Spinal cord (tissue), 10 donors: ENCODE measurements at places on chromosomes 1 and 21.

DNA sequence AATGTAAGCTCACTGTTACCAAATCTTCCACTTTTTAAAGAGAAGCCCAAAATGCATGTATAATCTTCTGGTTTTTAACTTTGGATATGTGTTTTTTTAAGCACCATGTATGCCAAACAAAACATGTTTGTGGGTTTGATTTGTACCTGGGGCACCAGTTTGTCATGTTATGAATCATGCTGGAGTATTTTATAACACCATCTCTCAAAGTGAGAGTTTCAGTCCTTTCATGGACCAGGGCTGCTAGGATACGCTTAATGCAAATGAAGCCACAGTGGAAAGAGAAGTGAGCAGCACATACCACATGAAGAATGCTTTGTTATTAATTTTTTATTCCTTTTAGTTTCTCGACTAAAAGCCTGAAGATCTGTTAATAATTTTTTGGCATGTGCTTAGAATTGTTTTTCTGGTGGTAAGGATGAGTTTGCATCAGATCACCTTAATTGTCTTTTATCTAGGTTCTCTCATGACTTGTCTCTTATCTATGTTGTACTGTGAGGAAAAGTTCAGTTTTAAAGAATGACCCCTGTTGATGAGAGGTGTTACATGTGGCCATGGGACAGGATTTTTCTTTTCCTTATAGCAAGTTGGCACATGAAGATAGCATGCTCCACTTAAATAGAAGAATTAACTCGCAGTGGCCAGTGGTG is 2.0 kb upstream of the RABGAP1L start:
- DNase-seq = no peak

GRCh38 chr1:170305777-170306512 is 160.2 kb downstream of the NTMT2 start:
- DNase-seq = no peak

DNA sequence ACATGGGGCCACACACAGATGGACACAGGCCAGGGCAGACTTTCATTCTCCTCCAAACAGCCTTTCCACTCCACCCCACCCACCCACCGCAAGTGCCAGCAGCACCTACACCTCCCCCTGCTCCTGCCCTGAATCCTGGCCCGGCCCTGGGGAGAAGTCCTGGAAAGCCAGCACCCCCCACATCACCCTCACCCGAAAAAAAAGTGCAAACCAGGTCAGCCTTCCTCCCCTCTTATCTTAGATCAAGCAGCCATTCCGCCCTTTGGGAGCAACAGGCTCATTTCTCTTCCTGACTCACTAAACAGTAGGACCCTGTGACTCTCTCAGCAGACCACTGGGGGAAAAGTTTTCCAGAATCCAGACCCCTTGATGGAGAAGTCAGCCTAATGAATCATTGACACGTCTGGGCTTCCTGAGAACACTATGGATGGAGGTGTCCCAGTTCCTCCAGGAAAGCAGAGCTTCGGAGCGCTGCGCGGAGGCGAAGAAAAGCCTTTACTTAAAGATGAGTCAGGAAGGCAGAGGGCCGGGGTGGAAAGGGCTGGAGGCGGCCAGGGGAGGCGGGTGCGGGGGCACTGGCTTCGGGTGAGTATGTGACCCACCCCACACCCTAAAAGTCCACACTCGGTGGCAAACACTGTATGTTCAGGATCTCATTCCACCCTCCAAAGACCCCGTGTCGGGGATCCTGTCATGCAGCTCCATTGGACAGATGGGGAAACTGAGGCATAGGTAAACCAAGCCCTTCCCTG is 588.7 kb downstream of the MATN1 start:
- DNase-seq = no peak

DNA sequence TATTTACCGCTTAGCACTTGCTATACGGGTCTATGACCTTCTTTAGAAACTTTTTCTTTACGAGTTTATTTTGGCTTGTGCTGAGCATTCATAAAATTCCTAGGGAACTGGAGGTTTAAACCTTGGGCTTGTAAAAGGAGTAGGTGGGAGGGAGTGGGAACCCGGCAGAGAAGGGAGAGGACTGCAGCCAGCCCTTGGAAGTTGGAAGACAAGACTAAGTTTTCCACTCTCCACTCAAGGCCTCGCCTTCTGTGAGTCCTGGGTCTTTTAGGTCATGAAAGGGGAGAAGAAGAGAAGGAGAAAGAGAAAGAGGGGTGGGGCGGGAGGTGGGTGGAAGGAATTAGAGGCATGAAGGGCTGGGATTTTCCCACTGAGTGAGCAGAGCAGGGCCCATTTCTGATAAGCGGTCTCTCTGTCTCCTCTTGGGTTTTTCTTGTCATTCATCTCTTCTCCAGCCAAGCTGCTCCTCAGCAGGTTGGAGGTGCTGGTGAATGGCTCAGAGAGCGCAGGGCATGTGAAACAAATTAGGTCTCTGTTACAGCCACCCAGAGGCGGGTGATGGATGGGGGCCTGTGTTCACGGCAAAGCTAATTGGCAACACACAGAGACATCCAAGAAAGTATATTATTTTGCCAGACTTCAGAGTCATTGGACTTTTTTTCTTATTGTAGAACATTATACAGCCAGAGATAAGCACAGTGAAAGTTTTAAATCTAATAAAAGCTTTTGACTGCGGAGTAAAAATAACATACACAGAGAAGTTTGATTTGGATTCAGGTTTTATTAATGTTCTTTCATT is 247.3 kb downstream of the FOXD2 start:
- peak; percentile 49 for DNase-seq

DNA sequence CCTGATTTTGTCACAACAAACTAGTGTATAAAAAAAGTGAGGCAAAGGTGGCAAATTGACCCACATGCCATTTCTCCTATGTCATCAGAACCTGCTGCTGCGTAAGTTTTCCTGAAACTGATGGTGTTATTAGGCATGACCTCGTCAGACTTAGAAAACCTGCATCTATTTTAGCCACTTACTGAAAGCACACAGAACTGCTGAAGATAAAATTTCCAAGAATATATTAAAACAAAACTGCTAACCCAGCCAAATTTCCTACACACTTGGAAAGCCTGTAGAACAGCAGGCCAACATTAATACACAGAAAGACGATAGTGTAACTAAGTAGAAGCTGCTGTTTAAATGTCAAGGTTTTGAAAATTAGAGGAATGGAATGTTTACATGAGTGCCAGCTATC is 674.5 kb upstream of the CXADR start:
- DNase-seq = no peak

- DNase-seq = peak; percentile 93
These were observed 954.5 kb downstream of the ADGRL2 start for GRCh38 chr1:82755191-82755590.

GRCh38 chr1:40653851-40654537 is 11.5 kb downstream of the RIMS3 start:
- peak; percentile 88 for DNase-seq

DNA sequence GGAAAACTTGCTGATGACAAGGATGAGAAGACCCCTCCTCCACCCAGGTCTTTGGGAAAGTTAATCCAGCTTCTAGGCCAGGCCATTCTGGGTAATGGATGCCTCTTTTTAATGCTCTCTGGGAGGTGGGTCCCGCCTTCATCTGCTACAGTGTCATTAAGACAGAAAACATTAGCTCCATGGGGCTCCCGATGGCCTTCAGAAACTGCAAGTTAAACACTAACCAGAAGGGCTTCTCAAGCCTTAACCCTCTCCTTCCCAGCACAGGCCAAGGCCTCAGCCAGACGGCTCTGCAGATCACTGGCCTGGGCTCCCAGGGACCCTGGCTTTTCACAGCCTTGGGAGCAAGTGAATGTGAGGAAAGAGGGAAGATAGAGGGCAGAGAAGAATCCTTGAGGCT is 364.9 kb downstream of the MATN1 start:
- no peak for DNase-seq

DNA sequence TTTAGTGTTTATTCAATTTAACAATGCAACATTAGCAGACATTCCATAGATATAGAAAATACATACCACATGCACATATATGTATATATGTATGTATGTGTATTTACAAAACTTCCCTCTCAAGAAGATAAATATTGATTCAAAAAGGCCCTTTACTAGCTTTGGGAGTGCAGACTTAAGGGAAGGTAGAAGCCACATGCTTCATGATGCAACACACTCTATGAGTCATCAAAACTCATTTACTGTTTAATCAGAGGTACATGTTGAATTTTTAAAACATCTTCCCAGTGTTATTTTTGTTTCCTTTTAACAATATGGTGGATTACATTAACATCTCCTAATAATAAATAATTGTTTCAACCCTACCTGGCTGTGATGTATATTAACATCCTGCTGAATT is 61.4 kb upstream of the KIRREL1 start:
- DNase-seq = no peak

GRCh38 chr1:99869304-99869703 is 19.1 kb downstream of the AGL start:
- no peak for DNase-seq

GRCh38 chr1:35873243-35873750 is 9.7 kb upstream of the AGO1 start:
- DNase-seq = no peak

DNA sequence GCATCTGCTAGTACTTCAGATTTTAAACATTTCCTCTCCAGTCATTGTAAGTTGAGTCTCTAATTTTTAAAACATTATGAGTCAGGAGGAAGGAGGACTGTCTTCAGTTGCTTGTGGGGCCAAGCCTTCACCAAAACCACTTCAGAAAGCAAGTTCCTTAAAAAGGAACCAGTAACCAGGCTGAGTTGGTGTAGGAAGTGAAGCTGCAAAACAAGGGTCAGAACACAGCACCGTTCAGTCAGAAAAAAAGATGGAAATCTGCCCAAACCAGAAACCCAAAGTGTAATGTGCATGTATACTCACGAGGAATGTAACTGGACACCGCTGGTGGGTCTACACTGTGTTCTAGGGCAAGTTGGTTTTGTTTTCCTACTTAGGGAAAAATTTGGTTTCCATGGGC is 402.1 kb downstream of the SETD4 start:
- DNase-seq = no peak

GRCh38 chr1:245779797-245780755 is 625.3 kb downstream of the KIF26B start:
- no peak for DNase-seq

GRCh38 chr1:103547840-103548239 is 22.3 kb downstream of the RNPC3 start:
- no peak for DNase-seq

DNA sequence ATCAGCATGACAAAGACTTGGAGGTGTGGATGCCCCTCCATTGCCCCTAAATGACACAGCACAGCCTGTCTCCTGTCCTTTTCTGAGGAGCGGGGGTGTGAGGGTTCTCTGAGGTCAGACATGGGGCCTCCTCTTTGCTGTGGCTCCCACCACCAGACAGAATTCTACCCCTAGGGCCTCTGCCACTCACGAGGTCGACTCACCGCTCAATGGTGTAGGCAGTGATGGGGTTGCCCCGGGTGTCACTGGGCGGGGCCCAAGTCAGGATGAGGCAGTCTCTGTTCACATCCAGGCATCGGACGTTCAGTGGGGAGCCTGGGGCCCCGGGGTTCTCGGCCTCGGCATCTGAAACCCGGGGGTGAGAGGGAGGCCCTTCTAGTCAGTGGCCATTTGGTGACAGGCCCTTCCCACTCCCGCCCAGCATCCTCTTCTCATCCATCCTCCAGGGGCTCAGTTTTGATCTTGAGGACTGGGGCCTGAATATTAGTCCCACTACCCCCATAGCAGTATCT is 19.9 kb downstream of the MYOM3 start:
- no peak for DNase-seq

GRCh38 chr1:36963006-36963405 is 71.3 kb downstream of the GRIK3 start:
- no peak for DNase-seq
